ENCODE measurements at places on chromosomes 13 and 19.
A peak's percentile ranks its signal among the peaks of the same experiment; 100 is the strongest.

- DNase-seq, result no peak
Observed at GRCh38 chr19:19106056-19106551, 32.2 kb downstream of the TMEM161A start.

- peak; percentile 45 for DNase-seq
Observed at GRCh38 chr13:25114220-25114619, 18.3 kb downstream of the PABPC3 start.

GRCh38 chr13:33205804-33206221 is 79.7 kb downstream of the STARD13 start:
- DNase-seq, result no peak

GRCh38 chr13:21115231-21115630 is 53.8 kb upstream of the LATS2 start:
- DNase-seq, result no peak

DNA sequence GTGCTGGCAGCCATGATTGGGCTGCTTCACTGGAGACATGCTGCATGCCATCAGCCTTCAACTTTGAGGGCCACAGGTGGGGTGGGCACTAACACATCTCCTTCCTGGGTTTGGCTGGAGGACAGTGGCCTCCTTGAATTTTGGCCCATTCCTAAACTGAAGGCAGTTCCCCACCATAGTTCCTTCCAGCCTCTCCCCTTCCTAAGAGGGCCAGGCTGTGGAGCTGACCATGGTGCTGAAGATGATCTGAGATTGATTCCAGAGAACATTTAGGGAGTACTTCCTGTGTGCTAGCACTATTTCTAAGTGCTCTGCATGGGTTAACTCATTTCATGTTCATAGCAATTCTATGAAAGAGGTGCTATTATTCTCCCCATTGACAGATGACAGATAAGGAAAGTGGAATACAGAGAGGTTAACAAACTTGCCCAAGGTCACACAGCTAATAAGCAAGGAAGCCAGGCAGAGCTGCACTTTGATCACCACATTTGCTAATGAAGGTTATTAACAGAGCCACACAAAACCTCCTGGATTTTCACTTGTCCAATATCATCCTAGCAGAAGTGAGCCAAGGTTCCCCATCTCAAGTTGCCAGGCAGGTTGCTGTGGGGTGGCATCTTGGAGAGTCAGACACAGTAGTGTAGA is 175.3 kb downstream of the ZIC5 start:
- DNase-seq, result peak; percentile 11

- peak; percentile 19 for DNase-seq
Observed at GRCh38 chr13:75325711-75326110, 156.3 kb downstream of the TBC1D4 start.

- no peak for DNase-seq
Observed at GRCh38 chr13:26476111-26476781, 81.2 kb upstream of the WASF3 start.

- DNase-seq, result no peak
Observed at GRCh38 chr13:71576571-71576970, 290.4 kb downstream of the DACH1 start.

- no peak for DNase-seq
Observed at GRCh38 chr19:12748489-12748888, 3.1 kb upstream of the BEST2 start.

DNA sequence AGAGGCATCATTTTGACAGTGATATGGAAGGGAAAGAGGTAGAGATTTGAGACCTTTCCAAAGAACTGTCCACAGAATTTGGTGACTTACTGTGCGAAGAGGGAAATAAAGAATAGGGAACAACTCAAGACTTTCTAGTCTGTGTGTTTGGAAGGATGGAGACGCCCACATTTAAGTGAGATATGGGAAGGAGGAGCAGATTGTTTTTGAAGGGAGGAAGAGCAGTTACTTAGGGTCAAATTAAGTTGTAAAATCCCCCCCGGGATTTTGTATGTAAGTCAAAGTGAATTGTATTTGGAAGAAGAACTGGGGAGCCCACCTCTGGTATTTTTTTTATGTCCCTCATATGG is 1.2 kb downstream of the USPL1 start:
- DNase-seq, result no peak

- no peak for DNase-seq
Observed at GRCh38 chr19:8357007-8357521, 6.9 kb upstream of the ANGPTL4 start.

DNA sequence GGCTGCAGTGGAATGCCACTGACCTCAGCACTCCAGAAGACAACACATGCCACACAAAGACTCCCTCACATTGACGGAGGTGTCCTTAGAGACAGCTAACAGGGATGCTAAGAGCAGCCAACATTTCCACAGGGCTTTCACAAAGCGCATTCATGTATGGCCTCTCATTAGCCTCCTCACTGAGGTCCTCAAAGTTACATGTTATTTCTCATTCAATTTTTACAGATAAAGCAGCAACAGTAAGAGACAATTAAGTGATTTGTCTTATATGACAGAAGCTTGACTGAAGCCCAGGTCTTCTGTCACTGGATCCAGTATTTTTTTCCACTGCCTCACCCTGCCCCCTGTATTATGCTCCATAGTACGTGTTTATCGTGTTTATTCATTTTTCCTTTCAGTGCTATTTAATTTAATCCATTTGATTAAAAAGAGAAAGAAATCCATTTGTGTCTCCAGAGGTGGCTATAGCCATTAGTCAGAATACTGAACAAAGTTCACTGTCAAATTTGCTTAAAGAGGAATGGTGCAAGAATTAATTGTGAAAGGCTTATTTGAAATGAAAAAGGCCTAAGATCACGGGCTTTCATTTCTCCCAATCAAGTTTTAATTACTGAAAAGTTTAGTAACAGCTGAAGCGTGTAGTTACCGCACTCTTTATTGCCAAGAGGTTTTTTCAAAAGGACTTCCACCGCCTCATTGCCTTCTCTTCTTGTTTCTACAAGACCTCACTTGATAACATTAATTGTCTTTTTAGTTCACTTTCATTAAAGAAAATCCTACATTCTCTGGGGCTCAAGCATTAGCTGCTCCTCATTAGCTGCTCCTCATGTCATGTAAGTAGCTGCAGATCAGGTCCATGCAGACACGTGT is 115.0 kb downstream of the COG6 start:
- DNase-seq, result no peak

DNA sequence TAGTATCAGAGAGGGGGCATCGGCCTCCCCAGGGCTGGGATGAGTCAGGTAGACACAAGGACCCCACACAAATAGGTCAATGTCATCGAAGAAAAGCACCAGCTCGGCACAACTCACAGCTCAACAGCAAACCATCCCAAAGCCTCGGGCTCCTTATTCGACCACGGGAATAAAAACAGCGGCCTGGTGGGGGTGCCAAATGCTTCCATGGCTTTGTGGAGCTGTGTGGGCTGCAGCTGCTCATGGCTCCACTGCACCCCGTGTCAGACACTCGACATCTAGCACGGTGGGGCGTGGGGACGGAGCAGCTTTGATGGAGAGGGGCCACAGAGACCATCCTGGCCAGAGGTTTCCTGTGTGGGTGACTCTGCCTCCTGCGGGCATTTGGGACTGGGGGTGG is 212.5 kb upstream of the SOX1 start:
- no peak for DNase-seq
